Stimulated activated CD8-positive, alpha-beta memory T cell treated with anti-CD3 and anti-CD28 coated beads, Interleukin-4, amount 100 ng/mL, for 1 hour (primary cell): ENCODE measurements at places on chromosomes 12 and 14.
A peak's percentile ranks its signal among the peaks of the same experiment; 100 is the strongest.

DNA sequence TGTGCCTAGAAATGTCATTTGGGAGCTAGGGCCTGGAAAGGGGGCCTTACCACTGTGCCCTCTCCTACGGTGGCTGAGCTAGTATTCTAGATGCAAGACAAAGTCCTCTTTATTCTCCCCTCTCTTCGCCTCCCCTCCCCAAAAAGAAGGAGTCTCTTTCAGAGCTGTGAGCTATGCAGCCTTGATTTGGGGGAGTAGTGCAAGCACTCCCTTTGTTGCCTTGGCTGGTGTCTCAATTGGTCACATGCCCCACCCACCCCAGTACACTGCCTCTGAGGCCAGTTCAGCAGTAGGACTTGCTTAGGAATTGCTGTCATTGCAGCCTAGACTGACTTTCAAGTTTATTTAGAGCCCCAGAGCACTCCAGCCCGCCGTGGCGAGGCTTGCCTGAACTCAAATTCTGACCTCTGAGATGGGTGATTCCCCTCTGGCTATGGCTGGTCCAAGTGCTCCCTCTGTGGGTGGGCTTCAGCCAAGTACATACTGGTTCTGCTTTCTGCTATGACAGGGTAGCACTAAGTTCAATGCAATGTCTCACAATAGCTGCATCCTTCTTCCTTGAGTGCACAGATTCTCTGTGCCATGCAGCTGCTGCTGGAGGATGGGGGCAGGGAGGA lies 37.0 kb upstream of the FBXO33 start:
- no peak for DNase-seq

DNA sequence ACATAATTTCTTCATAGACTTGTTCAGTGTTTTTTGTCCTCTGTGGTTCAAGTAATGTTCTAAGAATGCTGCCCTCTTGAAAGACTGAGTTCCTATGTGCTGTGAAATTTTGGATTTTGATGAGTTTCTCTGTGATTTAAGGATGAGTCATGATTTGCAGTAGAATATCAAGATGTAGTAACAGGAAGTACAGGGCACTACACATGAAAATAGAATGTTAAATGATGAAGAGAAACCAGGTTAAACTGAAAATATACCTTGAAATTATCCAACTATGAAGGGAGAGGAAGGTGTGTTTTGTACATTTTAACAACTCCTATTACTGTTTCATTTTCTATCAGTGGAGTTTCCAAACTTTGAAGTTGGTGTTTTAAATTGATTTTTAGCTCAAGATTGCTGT lies 4.8 kb downstream of the ELK3 start:
- DNase-seq = no peak

- DNase-seq = no peak
These were observed 78.5 kb downstream of the VCPKMT start for GRCh38 chr14:50037852-50038251.

DNA sequence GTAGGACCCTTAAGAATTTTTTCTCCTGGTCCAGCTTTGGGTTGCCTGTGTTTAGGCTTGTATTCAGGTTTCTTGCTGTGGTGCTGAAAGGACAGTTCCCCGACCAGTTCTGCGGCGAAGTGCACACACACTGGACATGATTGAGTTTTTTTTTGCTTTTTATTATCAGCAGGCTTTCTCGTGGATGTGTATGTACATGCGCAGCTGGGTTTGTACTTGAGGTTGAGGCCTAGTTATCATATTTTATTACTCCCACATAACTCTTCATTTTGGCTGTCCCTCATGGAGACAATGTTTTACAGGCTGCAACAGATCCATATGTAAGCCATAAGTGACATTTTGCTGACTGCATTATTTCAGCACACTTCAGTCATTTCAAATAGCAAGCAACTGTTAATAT lies 2.5 kb downstream of the SCN8A start:
- DNase-seq = no peak

- no peak for DNase-seq
These were observed 236.4 kb downstream of the FLRT2 start for GRCh38 chr14:85766295-85766694.

DNA sequence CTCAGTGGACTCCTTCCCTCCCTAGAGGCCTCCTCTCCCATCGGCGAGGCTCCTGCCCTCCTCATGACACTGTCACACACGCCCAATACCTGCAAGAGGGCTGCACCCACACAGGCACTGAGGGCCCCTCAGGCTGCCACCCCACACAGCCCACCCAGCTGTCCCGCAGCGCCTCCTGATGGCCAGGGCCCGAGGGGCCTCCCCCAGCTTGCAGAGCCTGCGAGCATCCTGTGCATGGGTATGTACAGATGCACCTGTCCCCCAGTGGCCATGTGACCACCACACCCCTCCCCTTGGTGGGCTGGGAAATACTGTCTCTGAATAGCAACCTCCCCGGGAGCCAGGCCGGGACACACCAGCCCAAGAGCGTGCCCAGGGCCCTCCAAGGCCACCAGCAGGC lies 19.0 kb upstream of the NUDT14 start:
- no peak for DNase-seq

- no peak for DNase-seq
These were observed 311.8 kb downstream of the BTG1 start for GRCh38 chr12:91833780-91834359.

DNA sequence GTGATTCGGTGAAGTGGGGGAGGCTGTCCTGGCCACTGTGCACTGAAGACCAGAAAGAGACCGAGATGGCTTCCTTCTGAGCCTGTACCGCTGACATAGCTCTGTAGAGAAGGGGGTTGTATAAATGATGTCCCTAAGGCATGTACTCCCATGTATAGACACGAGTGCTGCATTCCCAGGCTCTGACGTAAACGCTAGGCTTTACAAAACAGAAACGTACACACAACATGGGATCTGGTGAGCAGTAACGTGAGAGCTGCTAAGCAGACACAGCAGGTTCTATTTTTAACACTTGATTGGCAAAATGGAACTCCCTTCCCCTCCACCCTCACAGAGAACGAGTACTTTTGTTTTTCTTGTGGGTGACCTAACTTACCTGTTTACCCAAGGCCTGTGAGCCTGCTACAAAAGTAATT lies 35.9 kb downstream of the ACADS start:
- no peak for DNase-seq

- DNase-seq = no peak
These were observed 49.2 kb downstream of the FBXW8 start for GRCh38 chr12:116959845-116960514.

- no peak for DNase-seq
These were observed 32.2 kb upstream of the RD3L start for GRCh38 chr14:103974575-103974974.

DNA sequence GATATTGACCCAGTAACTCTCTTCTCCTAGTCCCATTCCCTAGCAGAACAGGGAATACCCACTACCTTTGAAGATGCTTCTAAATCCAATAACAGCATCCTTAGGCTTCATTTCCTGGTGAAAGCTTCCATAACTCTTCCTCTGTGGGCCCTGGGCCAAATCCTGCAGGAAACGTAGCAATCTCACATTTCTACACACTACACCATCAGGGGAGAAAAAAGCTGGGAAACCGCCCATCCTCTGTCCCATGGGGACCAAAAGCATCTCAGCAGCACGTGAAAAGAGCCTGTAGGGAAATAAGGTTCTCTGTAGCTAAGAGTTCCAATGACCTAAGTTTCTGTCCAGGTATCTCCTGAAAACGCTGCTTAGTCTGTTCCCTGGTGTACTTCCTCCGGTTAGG lies 340.2 kb downstream of the DPF3 start:
- no peak for DNase-seq

DNA sequence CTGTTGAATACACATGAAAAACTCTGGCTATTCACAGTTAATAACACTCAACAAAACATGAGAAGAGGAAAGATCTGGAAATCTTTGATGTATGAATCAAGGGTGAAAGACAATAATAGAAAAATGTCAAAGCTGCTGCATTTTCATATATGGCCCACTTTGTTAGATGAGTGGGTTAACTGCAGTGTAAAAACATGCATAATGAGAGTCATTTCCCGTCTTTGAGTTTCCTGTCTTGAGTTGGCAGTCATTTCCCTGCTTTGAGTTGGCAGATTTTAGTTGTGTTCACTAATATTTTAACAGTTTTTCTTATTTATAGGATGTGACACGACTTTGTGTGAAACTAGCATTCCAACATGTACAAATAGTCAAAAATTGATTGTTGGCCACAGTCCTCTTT lies 87.9 kb upstream of the PTPRQ start:
- DNase-seq = no peak

- no peak for DNase-seq
These were observed 4.8 kb downstream of the IFFO1 start for GRCh38 chr12:6551063-6551461.

DNA sequence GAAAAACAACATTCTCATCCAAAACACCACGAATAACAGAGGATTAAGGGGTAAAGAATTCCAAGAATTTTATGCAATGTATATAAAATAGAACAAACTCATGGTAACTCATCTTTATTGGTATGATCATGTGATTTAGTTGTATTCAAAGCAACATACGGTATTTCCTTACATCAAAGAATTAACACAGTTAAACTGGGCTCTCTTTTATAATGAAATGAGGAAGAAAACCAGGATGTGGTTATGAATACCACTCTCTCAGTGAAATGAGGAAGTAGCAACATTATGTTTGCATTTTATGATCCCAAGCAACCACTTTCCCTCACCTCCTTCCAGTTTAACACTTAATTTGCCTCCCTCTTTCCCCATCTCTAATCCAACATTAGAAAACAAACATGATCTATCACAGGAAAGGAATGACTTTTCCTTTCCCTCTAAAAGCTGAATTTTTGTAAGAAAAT lies 22.9 kb downstream of the SPTLC2 start:
- DNase-seq = no peak

GRCh38 chr12:13165617-13166041 lies 30.9 kb upstream of the EMP1 start:
- peak; percentile 47 for DNase-seq

GRCh38 chr12:64304571-64304970 lies 82.5 kb upstream of the KICS2 start:
- no peak for DNase-seq

DNA sequence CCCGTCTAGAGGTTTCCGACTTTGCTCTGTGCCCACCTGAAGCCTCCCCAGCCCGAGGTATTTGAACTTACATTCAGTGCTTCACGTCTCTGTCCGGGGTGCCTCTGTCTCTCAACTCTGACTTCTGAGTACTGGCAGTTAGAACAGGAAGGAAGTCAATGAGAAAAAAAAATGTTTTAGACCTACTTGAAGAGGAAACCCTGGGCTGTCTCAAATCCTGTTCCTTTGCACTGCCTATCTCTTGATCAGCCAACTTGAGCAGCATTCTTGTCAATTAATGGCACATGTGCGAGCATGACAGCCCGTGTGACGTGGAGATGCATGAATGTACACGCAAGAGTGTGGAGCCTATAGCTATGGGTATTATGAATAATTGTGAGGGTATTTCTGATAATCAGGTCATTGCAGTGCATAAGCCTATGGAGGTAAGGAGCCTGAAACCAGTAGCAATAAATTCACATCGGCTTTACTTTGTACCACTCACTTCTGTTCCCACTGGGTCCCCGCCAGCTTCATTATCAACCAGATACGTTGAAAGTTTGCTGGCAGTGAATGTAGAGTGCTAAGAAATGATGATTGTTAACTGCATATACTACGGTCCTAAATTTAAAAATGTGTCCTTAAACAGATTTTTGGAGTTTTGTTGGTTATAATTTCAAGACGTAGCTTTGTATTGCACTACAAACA lies at the start of gene ARHGDIB:
Gene ARHGDIB (minus strand): TSS at position 136 of the 687 bp plus-strand sequence. CDS start 10,889 bp downstream, outside the sequence.
- DNase-seq = peak; percentile 59

DNA sequence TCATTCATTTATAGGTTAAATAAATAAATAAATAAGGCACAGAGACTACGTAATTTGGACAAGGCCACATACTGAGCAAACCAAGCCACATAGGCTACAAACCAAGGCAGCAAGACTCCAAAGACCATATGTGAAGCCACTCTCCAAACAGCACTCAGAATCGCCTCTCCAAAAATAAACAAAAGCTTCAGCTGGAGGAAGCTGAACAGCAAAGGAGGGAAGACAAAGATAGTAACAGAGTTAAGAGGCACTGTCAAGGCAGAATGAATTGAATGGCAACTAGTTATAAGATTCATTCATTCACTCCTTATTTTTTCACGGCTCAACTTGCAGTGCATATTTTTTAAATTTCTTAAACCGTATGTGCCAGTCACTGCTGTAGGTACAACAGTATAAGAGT lies 200.5 kb upstream of the GRIP1 start:
- no peak for DNase-seq

- DNase-seq = no peak
These were observed 718.0 kb downstream of the C12orf50 start for GRCh38 chr12:87311206-87311605.

- DNase-seq = no peak
These were observed 1.2 kb downstream of the WNT5B start for GRCh38 chr12:1630133-1630826.

DNA sequence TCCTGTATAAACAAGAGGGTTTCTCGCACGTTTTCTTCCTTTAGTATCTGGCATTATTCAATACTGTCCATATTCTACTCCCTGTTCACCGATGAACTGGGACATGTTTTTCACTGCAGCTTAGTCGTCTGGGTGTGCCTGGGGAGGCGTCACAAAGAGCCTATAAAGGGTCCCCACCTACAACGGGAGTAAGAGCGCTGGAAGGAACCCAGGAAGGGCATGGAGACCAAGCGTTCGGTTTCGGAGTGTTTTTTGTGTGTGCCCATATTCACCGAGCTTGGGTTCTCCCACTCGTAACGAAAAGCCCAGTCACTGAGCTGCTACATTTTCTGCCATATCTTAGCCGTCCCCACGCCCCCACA lies 592 bp upstream of the USP15 start:
- no peak for DNase-seq

DNA sequence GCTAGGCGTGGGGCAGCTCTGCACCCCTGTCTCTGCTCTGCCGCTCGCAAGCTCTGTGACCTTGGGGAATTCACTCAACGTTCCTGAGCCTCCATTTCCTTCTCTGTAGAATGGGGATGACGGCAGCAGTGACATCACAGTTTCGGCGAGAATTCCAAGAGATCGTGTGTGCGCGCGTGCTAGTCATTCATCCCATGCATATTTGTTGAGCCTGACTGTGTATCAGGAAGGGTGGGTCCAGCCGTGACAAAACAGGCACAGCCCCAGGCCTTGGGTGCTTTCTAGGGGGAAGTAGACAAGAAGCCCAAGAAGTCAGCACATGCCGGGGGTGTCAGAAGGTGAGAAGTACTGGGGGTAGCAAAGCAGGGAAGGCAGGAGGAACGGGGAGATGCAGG lies 145.6 kb upstream of the NCOR2 start:
- DNase-seq = no peak

DNA sequence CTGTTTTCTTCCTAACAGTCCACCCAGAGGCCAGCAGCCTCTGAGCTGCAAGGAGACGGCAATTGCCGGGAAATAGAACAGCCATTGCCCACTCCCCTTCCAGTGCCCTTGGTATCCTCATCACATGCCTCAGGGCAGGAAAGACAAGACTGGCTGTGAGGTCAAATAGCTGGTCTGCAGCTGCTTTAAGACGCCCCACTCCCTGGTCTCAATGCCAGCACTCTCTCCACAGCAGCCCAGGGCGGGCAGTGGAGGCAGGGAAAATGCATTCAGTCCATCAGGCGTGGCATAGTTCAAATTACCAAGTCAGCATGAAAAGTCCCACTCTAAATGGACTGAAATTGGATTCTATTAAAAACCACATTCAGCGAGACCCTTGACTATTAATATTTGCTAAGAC lies 35.6 kb downstream of the TTC9 start:
- no peak for DNase-seq
